Left renal pelvis (tissue), 4 donors: ENCODE measurements at places on chromosomes 13 and 19.
A peak's percentile ranks its signal among the peaks of the same experiment; 100 is the strongest.

- DNase-seq: no peak
Observed at GRCh38 chr19:13835791-13836723, 40.8 kb downstream of the ZSWIM4 start.

- DNase-seq: no peak
Observed at GRCh38 chr19:11168568-11168967, 13.0 kb upstream of the SPC24 start.

DNA sequence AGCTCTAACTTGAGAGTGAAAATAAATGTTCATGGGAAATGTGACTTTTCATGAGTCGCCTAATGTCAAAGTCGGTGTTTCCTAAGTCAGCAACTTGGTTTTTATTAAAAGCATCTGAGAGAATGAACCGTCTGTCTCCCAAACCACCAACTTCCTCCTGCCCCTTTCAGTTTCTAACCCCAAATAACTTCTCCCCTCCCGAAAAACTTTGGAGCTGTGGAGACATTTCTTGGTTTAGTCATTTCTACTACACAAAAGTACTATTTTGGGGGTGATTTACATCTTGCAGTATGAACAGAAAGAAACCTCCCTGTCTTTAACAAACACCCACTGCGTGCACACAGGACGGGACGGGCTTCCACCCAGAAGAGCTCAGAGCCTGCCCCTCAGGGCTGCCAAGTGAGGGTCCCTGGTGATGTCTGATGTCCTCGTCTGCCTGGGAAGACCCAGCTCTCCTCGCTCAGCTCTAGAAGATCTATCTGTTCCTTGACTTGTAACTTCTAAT lies 65.0 kb downstream of the RASA3 start:
- no peak for DNase-seq

GRCh38 chr19:50176775-50177174 lies 13.7 kb upstream of the IZUMO2 start:
- no peak for DNase-seq

- no peak for DNase-seq
Observed at GRCh38 chr13:109418111-109418510, 368.3 kb downstream of the IRS2 start.

GRCh38 chr13:45602183-45603170 lies 13.1 kb downstream of the ERICH6B start:
- DNase-seq: no peak

DNA sequence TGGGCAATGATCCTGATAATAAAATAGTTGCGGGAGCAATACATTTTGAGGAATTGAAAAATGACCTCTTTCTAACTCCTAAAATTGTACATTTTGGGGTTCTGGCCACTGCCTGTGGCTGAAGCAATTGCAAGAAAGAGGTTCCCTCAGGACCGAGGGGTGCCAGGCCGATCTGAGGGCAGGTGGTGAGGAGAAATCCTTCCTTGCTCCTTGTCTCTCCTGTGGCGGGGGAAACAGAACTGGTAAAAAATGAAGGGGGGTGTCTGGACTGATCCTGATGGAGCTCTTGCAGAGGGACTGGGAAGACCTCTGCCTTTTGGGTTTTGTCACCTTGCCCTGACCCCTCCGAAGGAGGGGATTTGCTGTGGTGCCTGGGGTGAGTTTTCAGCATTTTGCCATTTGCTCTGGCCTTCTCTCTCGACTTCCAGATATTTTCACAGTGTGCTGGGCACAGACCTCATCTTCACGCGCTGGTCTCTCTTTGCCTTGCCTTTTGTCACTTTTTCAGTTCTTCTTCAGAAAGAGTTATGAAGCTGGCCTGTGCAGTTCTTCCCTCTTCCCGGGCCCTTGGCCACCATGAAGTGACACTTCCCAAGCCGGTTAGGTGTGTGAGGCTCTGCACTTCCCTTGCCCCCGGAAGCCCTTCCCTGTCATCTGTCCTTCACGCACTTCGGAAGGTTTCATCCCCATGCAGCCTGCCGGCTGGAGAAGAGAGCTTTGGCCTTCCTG lies 22.2 kb downstream of the NFIX start:
- DNase-seq: no peak

DNA sequence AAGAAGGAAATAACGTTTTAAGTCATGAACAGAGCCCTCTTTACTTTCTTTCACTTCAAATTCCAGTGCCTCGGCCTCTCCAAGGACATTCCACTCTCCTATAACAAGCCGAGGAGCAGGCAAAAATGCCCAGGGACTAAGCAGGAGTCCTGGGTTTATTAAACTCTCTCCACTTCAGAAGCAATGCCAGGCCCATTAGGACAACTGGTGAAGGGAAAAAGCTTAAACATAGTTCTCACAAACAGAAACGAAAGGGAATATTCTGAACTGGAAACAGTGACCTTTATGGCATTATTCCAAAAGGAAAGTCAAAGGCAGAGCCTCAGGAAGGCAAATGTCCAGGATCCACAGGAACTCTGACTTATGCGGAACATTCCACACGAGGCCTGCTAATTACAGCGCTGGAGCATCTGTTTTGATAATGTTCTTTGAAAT lies 30.9 kb upstream of the MED4 start:
- DNase-seq: no peak

DNA sequence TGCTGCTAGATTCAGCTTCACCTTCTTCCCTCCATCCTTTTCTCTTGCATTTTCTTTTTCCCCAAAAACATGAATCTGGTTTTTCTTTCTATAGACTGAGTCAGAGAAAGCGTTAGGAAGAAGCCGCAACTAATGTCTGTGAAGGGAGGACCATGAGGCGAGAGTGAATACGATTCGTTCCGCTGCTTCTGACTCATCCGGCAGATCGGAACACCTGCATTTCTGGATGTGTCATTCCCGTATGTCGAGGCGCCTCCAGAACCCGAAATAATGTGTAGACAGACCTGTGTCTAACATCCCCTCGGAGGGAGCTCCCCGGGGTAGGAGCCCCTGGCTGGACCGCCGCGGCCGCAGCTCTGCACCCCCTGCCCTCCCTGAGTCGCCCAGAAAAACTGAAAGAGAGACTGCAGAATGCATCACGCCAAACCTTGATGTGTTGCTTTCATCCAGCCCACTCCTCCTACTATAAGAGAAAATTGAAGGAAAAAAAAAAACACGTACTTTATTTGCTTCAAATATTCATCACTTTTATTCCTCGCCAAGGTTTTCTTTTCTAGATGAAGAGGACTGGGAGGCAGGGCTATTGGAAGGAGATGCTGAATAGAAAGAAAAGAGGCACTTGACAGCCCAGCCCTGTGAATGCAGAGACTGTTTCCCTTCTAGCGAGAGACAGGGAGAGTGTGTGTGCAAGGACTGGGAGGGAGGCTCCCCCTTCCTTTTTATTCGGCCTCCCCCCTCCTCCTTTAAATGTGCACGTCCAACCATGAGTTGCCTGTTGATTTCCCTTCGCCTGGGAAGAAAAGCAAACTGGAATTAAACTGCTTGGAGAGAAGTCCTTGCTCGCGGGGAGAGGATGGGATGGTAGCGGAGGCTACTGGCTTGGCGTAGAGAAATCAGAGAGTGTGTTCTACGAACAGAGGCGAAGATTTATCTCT lies 616 bp upstream of the PCDH17 start:
- DNase-seq: no peak

DNA sequence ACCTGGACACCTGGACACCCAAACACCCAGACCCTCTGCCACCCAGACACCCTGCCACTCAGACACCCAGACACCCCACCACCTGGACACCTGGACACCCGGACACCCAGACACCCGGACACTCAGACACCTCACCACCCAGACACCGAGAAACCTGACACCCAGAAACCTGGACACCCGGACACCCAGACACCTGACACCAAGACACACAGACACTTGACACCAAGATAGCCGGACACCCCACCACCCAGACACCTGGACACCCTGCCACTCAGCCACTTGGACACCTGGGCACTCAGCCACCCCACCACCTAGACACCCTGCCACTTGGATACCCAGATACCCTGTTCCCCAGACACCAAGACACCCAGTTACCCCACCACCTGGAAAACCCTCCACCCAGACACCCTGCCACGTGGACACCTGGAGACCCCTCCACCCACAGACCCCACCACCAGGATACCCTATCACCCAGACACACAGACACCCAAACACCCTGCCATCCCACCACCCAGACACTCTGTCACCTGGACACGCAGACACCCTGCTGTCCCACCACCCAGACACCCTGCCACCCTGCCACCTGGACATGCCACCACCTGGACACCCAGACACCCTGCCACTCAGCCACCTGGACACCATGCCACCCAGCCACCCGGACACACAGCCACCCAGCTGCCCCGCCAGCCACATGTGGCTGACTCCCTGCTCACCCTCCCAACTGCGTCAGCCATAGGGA lies 17.4 kb downstream of the C19orf12 start:
- DNase-seq: no peak

DNA sequence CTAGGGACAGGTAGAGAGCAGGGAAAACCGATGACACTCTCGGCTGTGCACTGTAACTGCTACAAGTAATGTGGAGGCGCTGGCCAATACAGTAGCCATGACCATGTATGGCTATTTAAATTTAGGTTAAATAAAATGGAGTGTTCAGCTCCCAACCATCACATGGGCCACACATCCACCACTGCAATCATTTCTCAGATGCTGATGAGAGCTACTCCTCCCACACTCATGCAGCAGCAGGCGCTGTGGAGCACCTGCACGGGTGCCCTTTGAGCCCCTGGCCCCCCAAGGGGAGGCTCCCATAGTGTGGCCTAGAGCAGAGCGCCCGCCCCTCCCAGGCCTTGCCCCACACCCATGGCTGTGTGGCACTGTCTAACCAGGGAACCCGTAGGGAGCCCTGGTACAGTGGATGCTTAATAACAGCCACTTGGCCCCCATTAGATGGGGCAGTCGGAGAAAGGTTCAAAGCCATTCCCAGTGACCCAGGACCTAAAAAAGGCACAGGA lies 6.0 kb downstream of the ACP4 start:
- no peak for DNase-seq

GRCh38 chr19:18203408-18203862 lies 407 bp downstream of the RAB3A start:
- DNase-seq: no peak

DNA sequence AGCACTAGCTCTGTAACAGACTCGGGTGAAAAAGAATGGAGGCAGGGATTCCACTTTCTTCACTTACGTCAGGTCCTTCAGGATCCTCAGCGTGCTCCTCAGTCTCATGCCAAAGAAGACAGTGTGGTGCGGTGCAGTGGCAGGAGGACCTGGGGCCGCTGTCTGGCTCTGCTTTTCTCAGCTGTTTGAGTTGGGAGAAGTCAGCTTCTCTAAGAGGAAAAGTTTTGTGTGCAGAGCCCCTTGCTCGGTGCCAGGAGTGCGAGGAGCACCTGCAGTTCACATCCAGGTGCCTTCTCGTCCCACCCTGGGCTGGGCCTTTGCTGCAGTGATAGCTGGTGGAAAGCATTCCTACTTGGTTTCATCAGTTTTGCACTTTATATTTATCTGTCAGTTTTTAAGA lies 77.9 kb upstream of the TEX29 start:
- DNase-seq: no peak

DNA sequence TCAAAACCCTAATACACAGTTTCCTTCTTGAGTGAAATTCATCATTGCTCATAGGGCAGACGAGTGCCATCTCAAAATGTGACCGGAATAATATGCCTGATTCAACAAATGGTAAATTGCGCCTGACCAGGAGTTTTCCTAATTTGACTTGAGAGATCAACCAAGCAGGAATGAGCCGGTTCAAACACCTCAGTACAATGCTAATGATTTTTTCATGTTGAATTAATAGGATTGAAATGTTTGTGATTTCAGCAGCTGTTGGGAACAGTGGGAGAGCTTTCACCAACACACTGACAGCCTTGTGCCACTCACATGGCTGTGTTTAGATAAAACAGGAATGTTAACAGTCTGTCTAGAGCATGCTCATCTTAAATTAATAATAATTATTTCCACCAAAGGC lies 484.8 kb downstream of the PCDH9 start:
- DNase-seq: no peak

GRCh38 chr19:44847144-44848035 lies 1.3 kb downstream of the NECTIN2 start:
- DNase-seq: peak; percentile 46

GRCh38 chr13:38902551-38902950 lies 88.1 kb downstream of the STOML3 start:
- DNase-seq: no peak

- no peak for DNase-seq
Observed at GRCh38 chr19:10927730-10928562, 493 bp downstream of the YIPF2 start.

DNA sequence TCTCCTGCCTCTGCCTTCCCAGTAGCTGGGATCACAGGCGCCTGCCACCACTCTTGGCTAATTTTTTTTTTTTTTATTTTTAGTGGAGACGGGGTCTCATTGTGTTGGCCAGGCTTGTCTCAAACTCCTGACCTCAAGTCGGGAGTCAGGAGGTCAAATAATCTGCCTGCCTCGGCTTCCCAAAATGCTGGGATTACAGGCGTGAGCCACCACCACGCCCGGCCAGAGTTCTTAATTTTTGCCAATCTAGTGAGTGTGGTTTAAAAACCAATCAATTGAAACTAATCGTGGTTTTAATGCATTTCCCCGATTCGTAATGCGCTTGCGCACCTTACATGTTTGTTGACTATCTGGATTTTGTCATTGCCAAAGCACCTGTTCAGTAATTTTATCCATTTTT lies 37.0 kb downstream of the SKA3 start:
- DNase-seq: no peak

DNA sequence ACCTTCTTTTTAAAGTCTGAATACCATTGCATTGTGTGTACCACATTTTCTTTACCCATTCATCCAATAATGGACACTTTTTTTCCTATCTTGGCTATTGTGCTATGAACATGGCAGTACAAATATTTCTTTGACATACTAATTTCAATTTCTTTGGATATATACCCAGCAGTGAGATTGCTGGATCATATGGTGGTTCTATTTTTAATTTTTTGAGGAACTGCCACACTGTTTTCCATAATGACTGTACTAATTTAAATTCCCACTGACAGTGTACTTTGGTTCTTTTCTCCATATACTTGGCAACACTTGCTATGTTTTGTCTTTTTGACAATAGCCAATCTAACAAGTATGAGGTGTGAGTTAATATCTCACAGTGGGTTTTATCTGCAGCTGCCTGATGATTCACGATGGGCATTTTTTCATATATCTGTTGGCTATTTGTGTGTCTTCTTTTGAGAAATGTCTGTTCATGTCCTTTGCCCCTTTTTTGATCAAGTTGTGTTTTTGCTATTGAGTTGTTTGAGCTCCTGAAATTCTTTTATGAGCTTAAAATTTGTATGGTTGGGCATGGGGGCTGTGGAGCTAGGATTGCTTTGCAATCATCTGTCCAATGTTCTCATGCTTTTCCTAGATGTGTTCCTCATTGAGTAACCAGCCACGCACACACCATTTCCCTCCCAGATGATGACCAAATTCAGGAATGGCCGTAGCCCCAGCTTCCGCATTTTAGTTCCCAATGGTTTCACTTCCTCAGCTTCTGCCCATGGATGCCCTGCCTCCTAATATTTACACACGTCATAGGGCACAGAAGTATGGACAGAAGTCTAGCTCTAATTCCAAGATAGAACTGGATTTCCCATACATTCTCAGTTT lies 380.0 kb upstream of the SGCG start:
- DNase-seq: no peak

- no peak for DNase-seq
Observed at GRCh38 chr13:71817335-71817734, 49.7 kb downstream of the DACH1 start.

- no peak for DNase-seq
Observed at GRCh38 chr19:55603581-55604292, 1.7 kb upstream of the ZNF865 start.
